Right ventricle myocardium inferior (tissue), 1 donor: ENCODE measurements at places on chromosomes 5 and 9. TPM values are rescaled to one million over a fixed set of nuclear protein-coding genes. Genes with fewer than 3 reads are reported as not detected.

DNA sequence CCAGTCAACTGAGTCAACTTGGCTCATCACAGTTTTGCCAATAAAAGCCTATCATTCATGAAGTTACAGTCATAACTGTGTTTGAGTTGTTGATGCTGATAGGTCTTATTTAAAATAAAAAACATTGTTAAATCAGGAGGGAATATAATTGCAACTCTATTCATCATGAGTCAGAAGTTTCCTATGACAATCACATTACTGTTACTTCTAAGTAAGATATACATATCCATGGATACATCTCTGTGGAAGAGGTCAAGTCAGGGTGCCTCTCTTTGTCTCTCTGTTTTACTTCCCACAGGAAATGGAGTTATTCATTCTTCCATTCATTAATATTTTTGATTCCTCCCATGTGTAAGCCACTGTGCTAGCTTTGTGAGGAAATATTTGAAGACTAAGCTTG lies 2015.4 kb upstream of the WWC1 start:
- no peak for DNase-seq

DNA sequence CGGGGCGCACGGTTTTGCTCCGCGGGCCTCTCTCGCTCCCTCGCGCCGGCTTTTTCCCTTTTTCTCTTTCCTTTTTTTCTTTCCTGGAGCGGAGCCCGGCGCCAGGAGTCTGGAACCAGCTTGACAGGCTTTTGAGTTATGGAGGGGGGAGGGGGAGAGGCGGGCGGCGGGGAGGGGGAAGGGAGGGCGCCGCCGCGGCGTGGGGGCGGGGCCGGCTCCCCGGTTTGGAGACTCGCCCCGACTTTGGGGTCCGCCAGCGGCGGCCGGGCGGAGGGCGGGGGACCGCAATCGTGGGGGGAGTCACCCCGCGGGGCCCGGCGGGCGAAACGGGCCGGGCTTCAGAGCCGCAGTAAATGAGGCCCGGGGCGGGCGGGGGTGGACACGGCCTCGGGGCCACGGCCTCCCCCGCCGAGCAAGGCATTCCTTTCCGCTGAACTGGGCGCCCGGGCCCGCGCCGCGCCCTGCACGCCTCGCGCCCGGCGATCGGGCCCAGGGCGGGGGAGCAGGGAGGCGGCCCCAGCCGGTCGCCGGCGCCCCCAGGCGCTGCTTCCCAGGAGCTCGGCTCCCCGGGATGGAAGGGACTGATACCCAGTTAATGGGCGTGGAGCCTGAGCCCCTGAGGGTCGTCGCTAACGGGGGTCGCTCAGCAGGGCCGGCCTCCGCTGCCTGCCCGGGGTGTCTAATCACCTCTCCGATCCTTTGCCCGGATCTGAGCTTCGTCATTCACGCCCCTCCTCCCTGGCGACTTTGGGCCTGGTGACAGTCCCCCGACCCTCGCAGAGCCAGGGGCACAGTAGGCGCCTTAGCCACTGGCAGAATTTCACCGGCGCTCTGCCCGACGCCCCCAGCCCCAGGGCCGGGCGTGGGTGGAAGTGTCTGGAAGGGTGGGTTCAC lies 138.1 kb downstream of the C9orf50 start:
- DNase-seq = peak; percentile 90

DNA sequence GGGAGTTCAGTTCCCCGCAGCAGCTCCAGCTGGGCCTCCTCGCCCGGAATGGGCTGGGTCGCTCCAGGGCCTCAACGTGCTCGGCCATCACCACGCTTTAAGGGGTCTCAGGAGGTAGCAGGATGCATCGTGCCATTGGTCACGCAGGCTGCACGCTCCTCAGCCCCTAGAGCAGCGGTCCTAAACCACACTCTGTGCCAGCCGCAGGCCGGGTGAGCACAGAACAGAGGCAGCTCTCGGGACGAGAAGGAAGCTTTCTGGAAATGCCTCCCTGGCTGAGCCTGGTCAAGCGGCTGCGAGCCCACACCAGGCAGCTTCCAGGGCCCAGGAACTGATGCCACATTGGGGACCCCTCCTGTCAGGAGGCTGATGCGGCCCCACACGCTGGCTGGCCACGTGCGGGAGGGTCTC lies 39.3 kb upstream of the LPCAT1 start:
- DNase-seq = no peak

DNA sequence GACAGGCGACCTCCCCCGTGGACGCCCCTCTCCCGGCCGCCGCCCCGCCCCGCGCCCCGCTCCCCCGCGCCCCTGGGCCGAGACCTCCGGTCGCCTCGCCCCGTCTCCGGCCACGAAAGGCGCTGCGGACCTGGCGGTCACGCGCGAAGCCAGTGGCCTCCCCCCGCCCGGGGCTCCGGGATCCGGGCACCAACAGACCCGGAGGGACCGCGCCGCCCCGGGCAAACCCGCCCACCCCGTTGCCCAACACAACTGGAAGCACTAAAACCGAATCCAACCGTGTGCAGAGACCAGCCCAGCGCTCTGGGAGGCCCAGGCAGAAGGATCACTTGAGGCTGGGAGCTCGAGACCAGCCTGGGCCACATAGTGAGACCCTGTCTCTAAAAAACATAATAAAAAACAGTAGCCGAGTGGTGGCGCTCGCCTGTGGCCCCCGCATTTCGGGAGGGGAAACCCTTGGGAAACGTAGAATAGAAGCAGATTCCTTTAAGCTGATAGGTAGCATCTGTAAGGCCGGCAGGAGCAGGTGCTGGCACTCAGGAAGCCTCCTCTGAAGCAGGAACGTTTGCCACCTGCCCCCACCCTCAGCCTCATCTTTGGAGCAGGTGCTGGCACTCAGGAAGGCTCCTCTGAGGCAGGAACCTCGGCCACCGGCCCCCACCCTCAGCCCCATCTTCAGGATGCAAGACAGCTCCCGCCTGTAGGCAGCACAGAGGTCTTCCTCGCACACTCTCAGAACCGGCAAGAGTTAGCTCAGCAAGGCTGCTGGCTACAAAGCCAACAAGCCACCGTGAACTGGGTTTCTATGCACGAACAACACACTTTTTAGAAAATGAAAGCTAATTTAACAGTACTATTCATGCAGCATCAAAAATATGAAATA lies 4.6 kb upstream of the SLC9A3 start:
- DNase-seq = peak; percentile 37

- no peak for DNase-seq
These were observed 11.3 kb upstream of the DIPK1B start for GRCh38 chr9:136700959-136701667.

DNA sequence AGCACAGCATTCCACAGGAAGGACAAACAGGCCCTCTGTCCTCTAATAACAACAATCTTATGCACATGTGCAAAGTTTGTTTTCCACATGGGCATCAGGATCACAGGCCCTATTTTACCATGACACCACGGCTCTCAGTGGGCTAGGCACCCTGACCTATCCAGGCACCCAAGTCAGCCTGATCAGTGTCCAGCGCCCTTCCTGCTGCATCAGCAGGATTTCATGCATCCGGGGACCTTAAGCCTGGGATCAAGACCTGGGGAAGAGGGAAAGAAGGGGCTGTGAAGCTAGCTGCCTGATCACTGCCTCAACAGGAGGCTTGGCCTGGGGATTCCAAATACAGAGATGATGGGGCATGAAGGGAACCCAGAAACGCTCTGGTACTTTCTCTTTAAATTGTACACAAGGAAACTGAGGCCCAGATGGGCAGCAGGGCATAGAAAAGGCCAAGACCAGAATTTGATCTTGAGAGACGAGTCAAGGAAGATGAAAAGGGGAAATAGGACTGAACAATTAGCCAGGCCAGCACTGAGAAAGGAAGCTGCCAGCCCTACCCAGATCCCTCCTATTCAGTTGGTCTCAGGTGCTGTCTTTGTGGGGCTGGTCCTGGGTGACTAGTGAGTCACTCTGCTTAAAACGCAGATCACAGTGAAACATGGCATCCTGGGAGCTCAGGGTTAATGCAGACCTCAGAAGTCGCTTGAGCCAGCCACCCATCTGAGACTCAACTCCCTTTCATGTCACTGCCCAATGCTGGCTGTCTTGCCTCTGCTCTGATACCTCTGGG lies 57.9 kb downstream of the SHB start:
- DNase-seq = no peak

DNA sequence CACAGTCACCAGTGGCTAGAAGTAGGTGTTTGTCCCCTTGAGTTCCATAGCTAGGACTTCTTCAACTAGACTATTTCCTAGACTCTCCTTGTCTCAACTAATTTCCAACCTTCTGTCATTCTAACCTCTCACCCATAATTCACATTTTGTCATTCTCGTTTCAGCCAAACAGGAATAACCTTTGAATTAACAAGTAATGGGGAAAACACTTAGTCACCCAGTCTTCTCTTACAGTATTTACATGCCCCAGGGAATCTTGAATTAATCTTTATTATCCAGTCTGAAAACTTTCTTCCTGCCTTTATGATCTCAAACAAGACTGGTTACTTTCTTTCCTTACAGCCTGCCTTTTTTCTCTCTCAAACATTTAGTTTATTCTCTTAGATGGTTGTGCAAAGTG lies 63.3 kb upstream of the RUSC2 start:
- DNase-seq = no peak

DNA sequence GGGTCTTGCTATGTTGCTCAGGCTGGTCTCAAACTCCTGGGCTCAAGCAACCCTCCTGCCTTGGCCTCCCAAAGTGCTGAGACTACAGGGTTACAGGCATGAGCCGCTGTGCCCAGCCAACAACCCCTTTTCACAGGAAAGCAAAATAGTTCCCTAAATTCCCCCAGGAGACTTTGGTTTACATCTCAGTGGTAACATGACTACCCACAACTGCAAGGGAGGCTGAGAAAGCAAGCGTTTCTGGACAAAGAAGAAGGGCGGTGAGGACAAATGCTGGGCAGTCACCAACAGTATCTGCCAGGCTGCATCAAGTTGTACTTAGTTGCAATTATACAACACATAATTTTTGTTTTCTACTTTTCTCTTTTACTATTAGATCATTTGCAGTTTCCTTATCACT lies 7.4 kb upstream of the ADGRD2 start:
- no peak for DNase-seq

GRCh38 chr9:130532426-130533080 lies 46.8 kb upstream of the FUBP3 start:
- no peak for DNase-seq

DNA sequence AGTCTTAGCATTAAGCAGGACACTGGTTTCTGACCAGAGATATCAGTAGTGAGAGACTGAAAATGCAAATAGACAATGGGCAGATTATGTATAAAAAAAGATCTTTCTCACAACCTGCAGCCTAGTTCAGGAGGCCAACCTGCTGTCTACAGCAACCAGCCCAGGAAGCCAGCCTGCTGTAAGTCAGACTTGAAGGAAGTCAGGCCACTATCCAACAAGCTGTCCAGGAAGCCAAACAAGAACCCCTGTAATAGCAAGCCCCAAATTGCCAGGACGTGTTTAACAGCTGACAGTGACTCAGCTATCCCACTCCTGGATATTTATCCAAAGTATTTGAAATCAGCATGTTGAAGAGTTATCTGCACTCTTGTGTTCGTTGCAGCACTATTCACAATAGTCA lies 121.8 kb upstream of the SPIN1 start:
- no peak for DNase-seq

The PIP5K1B gene
- total RNA-seq = 60.6 TPM

The TCF7 gene
- total RNA-seq = 2.8 TPM

The OBP2B gene
- not detected for total RNA-seq

The GAS1 gene
- 22.3 TPM for total RNA-seq
